ENCODE measurements at places on chromosomes 12 and 14. TPM values are rescaled to one million over a fixed set of nuclear protein-coding genes. Genes with fewer than 3 reads are reported as not detected.

DNA sequence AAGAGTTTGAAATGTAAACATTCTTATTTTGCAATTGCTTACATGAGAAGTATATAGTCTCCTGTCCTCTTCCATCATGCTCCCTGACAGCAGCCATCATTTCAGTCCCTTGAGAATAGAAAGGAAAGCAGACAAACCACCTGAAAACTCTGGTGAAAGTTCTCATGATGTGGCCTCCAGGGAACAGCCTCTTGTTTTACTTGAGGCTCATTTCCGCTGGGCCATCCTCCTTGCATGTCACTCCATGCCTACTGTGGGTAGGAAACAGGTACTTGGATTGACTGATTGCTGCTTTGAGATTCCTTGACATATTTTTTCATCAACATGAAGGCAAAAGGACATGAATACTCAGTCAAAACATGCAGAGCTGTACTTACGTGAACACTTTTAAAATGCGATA is 6.0 kb downstream of the SYT1 start:
- DNase-seq, result no peak

CLEC4D gene
- not detected for total RNA-seq

DNA sequence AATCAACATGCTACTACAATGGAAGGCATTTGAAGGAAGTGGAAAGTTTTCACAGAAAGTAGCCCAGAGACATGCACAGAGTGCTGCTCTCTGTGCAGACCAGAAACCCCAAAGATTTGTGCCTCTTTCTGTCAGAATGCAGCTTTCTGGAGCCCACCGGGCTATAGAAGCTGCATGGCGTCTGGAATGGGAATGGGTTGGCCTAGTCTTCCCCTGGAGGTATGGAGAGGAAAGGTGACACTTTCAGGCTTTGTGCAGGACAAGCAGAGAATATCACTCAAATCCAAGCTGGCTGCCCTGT is 21.3 kb upstream of the ZFP36L1 start:
- DNase-seq, result no peak

GRCh38 chr12:111438481-111438880 is 32.8 kb downstream of the SH2B3 start:
- no peak for DNase-seq

GRCh38 chr14:59240356-59240755 is 51.9 kb downstream of the DAAM1 start:
- no peak for DNase-seq

DBX2 gene
- total RNA-seq, result not detected

- no peak for DNase-seq
These were observed 102.7 kb downstream of the BTG1 start for GRCh38 chr12:92042791-92043531.

DNA sequence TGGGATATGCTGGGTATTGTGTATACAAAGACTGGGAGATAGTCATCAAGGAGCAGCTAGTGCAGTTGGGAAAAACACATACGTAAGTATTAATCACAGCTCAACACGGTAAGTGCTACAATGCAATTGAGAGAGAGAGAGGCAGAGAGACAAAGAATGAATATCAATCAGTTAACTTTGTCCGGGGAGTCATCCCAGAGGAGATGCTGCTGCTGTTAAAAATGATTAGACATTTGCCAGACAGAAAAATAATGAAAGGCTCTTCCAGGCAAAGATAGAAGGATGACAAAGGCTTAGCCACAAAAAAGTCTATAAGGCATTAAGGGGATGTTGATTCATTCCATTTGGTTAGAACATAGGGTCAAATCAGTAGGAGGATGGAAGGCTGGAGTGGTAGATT is 45.1 kb downstream of the AKAP6 start:
- no peak for DNase-seq

INHBC gene
- total RNA-seq, result not detected

- no peak for DNase-seq
These were observed 53.1 kb upstream of the GNPNAT1 start for GRCh38 chr14:52844262-52845060.

All from SK-MEL-5 (cell line).